ENCODE measurements at places on chromosomes 3 and 15.
A peak's percentile ranks its signal among the peaks of the same experiment; 100 is the strongest.

DNA sequence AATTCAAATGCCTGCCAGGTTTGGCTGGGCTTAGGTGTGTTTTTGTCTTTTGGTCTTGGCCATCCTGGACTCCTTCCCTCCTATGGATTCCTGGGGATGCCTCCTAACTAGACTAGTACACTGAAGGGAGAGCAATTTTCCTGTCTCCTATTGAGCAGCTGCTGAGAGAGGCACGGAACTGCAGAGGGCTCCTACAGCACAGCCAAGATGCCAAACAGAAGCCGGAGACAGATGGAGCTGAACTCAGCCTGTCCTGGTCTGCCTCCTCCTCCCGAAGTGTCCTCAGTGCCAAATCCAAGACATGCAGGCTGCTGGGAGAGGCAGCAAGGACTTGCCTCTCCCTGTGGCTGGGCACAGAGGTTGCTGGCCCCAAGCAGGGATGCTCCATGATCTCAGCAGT is 256.6 kb upstream of the PROK2 start:
- peak; percentile 37 for DNase-seq

DNA sequence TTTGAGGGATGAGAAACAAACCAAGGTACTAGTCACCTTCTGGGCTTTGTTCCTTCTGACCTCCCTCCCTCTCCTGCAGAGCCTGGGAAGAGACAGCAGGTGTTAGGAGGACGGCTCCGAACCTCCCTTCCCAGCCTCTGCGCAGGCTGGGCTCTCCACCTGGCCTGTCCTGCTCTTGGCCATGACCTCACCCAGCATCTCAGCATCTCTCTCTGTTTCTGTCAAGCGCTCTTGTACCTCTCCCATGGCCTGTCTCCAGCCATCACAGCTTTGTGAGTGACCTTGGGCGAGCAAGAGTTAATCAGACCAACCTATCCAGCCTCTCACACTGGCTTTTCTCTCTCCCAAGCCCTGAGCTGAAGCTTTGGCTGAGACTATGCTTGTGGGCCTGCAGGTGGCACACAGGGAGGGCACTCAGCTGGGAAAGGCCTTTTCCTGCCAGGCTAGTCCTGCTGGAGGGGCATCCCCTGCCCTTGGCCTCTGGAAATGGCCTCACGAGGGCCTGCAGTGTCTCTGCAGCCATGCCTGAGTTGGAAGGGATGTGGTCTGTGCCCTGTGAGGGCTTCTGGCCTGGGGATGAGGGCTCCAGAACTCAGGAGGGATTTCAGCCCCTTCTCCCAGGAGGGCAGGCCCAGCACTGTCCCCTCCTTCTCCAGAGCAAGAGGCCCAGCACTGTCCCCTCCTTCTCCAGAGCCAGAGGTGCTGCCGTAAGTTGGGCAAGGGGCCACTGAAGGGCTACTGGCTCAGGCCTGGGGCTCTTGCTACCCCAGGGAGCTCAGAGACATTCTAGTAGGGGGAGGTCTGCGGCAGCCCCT is 2.1 kb downstream of the CHST13 start:
- DNase-seq, result no peak

GRCh38 chr15:78979456-78980320 is 34.8 kb upstream of the CTSH start:
- DNase-seq, result peak; percentile 72

- DNase-seq, result no peak
Measured at GRCh38 chr3:84820906-84821305, 137.9 kb upstream of the CADM2 start.

DNA sequence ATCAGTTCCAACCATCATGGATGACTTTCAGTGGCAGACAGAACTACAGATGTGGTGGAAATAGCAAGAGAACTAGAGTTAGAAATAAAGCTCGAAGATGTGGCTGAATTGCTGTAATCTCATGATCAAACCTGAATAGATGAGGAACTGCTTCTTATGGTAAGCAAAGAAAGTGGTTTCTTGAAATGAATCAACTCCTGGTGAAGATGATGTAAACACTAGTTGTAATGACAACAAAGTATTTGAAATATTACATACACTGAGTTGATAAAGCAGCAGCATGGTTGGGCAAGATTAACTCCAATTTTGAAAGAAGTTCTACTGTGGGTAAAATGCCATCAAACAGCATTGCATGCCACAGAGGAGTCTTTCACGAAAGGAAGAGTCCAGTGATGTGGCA is 131.7 kb upstream of the FAM3D start:
- no peak for DNase-seq

DNA sequence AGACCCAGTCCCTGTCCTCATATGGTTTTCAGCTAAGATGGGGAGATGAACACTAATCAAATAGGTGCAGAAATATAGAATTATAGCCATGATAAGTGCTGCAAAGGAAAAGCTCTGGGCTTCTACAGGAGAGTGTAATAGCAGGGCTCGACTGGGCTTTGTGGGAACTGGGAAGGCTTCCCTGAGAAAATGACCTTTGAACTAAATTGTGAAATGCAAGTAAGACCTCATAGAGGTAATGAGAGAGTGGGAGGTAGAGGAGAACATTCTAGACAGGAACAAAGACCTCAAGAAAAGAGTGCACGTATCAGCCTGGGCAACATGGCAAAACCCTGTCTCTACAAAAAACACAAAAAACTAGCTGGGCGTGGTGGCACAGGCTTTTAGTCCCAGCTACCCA is 231.6 kb downstream of the ABHD5 start:
- DNase-seq, result no peak

DNA sequence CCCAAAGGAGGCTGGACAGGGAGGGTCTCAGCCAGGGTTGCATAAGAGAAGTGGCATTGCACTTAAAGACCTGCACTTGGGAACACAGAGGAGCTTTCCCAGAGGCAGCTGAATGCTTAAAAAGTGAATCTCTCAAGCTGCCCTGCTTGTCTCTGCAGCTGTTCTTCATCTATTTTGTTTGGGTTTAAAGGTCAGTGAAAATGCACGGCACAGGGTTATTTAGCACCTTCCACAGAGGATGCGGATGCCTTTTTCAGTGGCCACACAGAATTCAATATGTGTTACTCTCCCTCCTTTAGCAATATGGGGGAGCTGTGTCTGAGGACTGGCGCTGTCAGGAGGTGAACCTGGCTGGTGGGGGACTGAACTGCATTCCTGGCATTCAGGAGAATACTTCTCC is 22.7 kb upstream of the CTNNB1 start:
- no peak for DNase-seq

DNA sequence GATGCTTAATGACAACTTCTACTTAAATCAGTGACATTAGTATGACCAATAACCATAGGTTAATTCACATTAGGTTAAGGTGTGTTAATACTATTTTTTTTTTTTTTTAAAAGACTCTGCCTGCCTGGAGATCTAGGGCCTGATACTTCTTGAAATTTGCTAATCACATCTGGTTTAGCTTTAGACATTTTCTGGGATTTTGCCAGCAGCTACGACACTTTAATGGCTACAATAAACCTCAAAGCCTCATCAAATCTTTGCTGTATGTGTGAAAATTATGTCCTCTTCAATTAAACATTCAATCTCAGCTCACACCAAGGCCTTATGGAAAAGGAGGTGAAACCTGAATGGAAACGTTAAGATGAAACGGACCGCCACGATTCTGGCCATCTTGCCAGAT is 167.9 kb downstream of the GREM1 start:
- no peak for DNase-seq

DNA sequence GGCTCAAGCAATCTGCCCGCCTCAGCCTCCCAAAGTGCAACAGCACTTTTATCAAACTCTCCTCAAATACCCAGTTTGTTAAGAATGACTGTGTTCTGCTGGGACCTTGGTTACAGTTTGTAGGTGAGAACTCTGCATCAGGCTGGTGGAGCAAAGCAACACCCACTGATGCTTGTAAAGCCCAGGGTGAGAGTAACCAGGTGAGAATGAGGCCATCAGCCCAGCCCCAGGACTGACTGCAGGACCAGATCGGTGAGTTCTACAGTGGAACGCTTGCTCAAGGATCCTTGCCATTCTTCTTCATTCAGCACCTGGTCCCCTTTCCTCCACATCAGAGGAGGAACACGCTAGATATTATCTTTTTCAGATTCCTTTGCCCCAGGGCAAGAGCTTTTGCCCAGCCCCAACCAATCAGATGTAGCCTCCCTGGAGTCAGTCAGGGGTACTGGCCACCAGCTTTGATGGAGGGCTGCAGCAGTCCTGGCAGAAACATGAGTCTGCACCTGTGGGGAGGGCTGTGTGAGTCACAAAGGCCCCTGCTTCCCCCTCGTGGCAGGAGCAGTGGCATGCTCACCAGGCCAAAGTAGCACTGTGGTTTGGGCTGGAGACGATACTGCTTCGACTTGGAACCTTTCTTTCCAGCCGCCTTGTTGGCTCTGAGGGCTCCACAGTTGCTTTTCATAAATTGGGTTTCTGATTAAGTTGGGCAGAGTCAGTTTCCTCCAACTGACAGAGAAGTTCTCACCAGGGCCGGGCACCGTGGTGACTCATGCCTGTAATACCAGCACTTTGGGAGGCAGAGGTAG is 3.5 kb upstream of the SHISA5 start:
- DNase-seq, result peak; percentile 61

DNA sequence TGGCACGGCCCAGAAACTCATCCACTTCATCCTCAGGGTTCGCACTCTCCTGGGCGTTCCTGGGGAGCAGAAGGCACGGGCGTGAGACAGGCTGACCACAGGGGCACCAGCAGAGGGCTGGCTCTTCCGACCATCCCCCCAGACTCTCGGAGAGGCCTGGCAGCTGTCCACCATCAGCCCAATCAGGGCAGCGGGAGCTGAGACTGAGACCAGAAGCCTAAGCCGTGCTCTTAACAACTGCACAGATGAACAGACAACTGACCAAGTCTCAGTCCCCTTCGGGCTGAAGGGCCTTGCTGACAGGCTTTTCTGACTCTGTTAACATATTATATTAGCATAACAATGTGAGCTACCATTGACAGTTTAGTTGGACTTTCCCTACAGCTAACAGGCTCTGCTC is 118.0 kb downstream of the SEC22A start:
- no peak for DNase-seq

GRCh38 chr15:98177966-98178592 is 217.6 kb downstream of the ARRDC4 start:
- DNase-seq, result peak; percentile 85

DNA sequence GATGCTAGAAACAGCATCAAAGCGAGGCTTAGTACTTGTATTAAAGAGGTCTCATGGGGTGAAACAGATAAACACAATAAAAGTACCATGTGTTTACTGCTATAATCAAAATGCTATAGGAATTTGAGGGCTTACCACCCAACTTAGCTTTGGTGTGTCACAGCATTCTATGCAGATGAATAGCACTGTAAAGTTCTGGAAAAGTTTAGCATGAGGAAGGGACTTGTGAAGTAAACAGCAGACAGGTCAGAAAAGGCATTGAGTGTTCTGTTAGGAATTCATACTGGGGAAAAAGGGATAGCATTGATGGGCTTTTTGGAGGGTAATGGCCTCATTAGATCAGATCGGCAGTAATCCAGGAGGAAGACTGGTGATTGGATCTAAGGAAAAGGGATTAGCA is 505.3 kb downstream of the NLGN1 start:
- DNase-seq, result peak; percentile 4

DNA sequence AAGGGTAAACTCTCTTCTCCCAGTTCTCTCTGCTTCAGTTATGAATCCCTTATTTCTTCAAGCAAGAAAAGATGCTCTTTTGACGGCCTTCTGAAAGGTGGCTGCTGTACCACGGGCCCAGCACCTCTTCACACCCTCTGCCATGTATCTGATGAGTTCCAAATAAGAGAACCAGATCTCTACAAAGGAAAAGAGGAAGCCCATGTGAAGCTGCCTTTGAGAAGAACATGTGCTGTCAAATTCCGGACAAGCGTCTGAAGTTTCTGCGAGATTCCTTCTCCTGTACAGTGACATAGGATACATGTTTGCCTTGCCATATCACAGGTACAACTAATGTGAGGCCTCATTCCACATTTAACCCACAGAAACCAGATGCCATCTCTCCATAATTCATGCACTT is 59.2 kb downstream of the SH3BP5 start:
- no peak for DNase-seq

DNA sequence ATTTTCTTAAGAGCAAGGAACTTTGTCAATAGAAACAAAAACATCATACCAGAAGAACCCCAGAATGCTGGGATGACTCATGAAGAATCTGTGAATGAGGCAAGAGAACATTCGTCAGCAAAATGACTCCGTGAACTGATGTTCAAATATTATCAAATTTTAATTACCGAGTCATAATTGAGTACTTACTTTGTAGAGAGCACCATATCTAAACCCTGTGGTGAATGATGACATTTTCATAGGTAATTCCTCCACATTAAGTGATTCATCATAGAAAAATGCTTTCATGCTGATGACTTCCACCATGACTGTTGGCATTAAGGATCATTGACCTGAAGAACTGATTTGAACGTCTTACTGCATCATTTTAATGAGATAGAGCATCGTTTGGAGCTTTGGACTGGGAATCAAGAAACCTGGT is 56.3 kb downstream of the PPARG start:
- DNase-seq, result peak; percentile 18

DNA sequence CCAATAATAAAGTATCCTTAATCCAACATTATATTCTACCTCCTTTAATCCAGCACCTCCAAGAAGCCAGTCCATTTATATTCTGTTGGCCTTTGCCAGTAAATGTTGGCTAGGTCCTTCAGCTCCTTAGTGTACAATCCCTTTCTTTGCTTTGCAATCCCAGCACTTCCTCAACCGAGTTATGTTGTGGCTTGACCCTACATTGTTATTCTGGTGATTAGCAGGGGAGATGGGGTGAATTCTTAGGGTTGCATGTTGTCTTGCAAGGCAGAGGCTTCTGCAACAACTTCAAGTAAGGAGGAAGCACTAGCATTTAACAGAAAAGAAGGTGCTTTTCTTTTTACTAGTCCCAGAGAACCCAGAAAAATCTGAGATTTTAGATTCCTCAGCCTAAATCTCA is 127.2 kb downstream of the CD47 start:
- no peak for DNase-seq

GRCh38 chr15:75648156-75649000 is 666 bp downstream of the SNX33 start:
- peak; percentile 42 for DNase-seq

DNA sequence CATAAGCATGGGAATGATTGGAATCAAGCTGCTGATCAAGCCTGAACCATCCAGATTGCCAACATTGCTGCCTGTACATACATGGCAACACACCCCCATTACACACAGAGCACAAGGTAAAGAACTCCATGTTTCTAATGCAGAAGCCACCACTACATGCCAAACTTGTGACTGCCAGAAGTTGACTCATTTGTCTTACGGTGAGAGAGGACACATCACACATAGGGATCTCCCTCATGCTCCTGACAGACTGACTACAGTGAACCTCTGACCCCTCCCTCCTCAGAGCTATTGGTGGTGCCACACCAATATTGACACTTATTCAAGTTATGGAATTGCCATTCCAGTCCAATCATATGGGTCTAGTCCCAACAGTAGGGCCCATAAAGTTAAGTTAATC is 42.3 kb downstream of the EFHB start:
- peak; percentile 25 for DNase-seq

- no peak for DNase-seq
Measured at GRCh38 chr3:186529201-186529999, 14.8 kb downstream of the CRYGS start.
